ENCODE measurements at places on chromosomes 16 and 17.

GRCh38 chr16:86322806-86323205 is 187.5 kb upstream of the FOXF1 start:
- no peak for DNase-seq

DNA sequence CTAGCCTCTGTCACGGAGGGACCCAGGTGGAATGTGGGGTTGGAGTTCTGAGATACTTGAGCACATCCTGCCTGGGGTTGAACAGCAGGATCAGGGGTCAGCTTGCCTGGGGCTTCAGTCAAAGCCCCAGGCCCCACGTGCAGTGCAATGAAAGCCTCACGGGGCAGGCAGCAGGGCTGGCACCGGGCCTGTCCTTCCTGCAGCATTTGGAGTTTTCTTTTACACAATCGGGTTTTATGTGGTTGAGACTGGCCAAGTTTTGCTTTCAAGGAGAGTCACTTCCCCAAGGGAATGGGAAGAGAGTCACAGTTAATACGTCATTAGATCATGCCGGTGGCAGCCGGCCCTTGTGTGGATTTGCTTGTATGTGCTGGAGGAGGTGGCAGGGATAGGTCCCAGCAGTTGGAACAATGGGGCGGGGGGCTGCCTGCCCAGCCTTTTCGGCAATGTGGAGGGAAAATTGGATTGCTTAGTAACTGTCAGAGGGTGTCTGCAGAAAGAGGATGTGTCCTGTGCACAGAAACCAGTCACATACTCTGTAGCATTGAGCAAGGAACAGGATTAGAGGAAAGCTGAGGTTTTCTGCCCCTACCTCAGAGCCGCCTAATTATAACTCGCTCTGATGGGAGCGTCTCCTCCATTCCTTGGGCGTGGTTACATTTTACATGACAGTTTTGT is 4.5 kb downstream of the RMI2 start:
- DNase-seq = no peak

- no peak for DNase-seq
Measured at GRCh38 chr16:72785171-72785570, 262.8 kb downstream of the ZFHX3 start.

DNA sequence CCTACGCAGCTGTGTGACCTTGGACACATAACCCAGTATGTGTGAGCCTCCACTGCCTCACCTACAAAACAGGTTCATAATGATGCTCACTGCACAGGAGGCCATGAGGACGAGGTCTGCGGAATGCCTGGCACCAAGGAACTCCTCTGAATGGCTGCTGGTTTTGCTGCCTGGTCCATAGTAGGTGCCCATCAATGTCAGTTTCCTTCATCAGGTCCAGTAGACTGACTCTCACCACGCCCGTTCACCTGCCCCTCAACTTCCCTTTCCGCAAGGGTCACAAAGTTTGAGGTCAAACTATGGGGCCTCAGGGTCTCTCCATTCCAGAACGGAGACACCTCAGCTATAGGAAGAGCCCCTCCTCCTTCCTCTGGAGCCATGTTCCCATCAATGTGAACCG is 8.8 kb downstream of the PNMT start:
- DNase-seq = no peak

- no peak for DNase-seq
Measured at GRCh38 chr17:62675260-62675659, 47.8 kb downstream of the MRC2 start.

GRCh38 chr16:73883841-73884240 is 412.8 kb upstream of the PSMD7 start:
- no peak for DNase-seq

All from cortex of kidney (tissue), 1 donor.